ENCODE measurements at places on chromosomes 1 and 21. TPM values are rescaled to one million over a fixed set of nuclear protein-coding genes. Genes with fewer than 3 reads are reported as not detected.

GRCh38 chr1:228393268-228393701 is 13.3 kb downstream of the TRIM11 start:
- no peak for DNase-seq

GRCh38 chr1:235111107-235111506 is 17.5 kb downstream of the TOMM20 start:
- no peak for DNase-seq

DNA sequence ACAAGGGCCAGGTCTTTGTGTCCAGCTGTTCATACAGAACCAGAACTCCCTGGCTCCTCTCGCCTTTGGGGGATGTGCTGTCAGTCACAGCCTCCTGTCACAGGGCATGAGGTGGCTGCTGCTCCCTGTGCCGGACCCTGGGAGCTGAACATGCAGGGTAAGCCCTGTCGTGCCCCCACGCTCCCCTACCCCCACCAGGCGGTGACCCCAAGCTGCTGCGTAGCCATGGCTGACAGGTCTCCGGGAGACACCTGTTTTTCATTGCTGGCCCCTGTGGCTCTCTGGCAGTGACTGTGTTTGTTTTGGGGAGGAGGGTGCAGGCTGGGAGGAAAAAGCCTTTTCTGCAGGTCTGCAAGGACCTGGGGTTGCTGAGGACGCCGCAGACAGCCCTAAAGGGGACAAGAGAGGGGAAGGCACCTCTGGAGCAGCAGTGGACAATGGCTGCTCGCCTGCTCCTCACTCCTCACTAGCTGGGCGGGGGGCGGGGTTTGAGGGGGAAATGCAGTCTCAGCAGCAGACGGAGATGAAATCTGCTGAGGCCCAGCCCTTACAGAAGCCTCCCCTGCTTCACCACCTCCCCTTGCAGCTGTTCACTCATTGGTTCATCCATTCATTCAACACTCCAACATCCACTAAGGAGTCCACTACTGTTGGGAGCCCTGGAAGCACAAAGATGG is 81.4 kb downstream of the TRABD2B start:
- no peak for DNase-seq

DNA sequence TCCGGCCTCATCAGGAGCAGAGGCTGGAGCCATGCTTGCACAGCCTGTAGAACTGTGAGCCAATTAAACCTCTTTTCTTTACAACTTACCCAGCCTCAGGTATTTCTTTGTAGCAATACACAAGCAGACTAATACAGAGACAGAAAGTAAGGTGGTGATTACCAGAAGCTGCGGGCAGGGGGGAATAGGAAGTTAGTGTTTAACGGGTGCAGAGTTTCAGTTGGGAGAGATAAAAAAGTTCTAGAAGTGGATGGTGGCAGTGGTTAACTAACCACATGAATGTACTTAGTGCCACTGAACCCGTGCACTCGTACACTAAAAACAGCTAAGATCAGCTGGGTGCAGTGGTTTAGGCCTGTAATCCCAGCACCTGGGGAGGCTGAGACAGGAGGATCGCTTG is 80.4 kb upstream of the TARDBP start:
- no peak for DNase-seq

Gene GJA8
- not detected for total RNA-seq

Gene ANKRD65
- 5.8 TPM for total RNA-seq
